CD4-positive, CD25-positive, alpha-beta regulatory T cell (primary cell): ENCODE measurements at places on chromosomes 6 and 20. TPM values are rescaled to one million over a fixed set of nuclear protein-coding genes. Genes with fewer than 3 reads are reported as not detected.

SNX9 gene
- total RNA-seq, result 31.6 TPM

DNA sequence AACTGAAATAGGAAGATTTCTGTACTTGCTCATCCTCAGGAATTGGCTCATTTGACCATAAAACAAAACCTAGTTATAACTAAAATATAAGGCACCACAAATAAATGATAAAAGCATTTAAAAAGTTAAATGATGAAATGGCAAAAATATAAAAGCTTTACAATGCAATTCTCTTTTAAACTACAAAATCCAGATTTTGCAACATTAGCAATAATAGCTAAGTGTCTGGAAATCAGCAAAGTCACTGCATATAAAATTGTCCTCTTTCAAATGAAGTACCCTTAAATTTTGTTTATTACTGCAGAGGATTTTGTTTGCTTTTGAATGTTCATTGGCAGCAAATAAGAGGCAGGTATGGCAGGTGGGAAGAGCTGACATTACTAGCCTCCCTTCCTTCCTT lies 270.4 kb upstream of the RSPO3 start:
- H3K27me3 ChIP-seq, result no peaks in the 10 kb centered on the region
- no peaks in the 10 kb centered on the region for H3K36me3 ChIP-seq
- H3K4me1 ChIP-seq, result no peaks in the 10 kb centered on the region
- no peak overlapping the region for H3K4me3 ChIP-seq
- DNase-seq, result no peak

SFTA2 gene
- not detected for total RNA-seq

DNA sequence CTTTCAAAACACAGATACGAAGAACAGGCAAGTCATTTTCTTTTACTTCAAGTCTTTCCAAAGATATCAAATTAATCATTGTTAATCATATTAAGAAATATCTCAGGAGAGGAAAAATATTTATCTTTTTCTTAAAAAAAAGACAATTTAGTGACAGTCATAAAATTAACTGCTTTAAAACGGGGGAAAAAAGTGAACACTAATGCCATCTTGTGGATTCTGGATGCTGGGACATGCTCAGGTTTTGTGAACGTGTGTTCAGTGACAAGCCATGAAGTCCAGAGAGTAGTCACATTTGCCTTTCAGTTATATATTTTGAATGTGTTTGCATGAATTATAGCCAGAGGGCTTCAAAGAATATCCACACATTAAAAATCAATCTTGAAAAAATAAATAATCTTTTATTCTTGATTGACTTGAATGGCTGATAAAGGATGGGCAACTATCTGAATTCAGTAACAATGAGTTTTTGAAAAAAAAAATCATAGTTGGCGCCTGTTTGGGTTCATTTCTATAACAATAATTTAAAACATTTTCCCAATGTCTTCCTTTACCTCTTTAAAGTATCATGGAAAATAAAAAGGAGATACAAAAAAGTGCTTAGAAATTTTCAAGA lies 74.7 kb upstream of the NOX3 start:
- no peaks in the 10 kb centered on the region for H3K36me3 ChIP-seq
- H3K27me3 ChIP-seq, result no peaks in the 10 kb centered on the region
- no peak for DNase-seq
- no peak overlapping the region for H3K27ac ChIP-seq
- H3K4me1 ChIP-seq, result no peaks in the 10 kb centered on the region

DNA sequence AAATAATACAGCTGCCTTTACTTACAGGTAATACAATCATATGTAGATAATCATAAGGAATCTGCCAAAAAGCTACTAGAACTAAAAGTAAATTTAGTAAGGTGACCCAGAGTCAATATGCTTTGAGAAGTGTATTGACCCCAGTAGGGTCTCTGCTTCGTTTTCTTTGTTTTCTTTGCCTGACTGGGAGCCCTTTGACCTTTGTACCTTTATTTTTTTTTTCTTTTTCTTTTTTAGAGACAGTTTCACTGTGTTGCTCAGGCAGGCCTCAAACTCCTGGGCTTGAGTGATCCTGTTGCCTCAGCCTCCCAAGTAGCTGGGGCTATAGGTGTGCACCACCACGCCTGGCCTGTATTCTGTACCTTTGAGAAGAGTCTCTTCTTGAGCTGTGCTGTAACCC lies 17.9 kb downstream of the RAB5IF start:
- H3K27me3 ChIP-seq, result no peaks in the 10 kb centered on the region
- H3K36me3 ChIP-seq, result peaks cover 49% of the 10 kb centered on the region
- DNase-seq, result no peak
- peaks cover 3% of the 10 kb centered on the region for H3K4me1 ChIP-seq

DNA sequence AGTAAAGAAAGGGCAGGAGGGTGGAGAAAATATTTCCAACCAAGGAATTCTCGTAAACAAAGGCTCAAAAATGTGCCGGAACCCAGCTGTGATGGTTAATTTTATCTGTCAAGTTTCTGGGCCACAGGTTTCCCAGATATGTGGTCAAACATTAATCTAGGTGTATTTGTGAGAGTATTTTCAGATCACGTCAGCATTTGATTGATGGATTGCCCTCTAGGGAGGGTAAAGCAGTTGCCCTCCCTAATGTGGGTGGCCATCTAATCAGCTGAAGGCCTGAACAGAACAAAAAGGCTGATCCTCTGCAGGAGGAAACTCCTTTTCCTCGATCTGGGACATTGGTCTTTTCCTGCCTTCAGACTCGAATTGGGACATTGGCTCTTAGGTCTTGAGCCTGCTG lies 298.7 kb upstream of the TCF21 start:
- no peaks in the 10 kb centered on the region for H3K36me3 ChIP-seq
- no peaks in the 10 kb centered on the region for H3K27me3 ChIP-seq
- H3K4me1 ChIP-seq, result no peaks in the 10 kb centered on the region
- H3K4me3 ChIP-seq, result no peak overlapping the region

GRCh38 chr6:141488488-141488887 lies 644.2 kb upstream of the GJE1 start:
- peaks cover 21% of the 10 kb centered on the region for H3K4me1 ChIP-seq
- no peak overlapping the region for H3K27ac ChIP-seq
- DNase-seq, result no peak
- H3K36me3 ChIP-seq, result no peaks in the 10 kb centered on the region

DNA sequence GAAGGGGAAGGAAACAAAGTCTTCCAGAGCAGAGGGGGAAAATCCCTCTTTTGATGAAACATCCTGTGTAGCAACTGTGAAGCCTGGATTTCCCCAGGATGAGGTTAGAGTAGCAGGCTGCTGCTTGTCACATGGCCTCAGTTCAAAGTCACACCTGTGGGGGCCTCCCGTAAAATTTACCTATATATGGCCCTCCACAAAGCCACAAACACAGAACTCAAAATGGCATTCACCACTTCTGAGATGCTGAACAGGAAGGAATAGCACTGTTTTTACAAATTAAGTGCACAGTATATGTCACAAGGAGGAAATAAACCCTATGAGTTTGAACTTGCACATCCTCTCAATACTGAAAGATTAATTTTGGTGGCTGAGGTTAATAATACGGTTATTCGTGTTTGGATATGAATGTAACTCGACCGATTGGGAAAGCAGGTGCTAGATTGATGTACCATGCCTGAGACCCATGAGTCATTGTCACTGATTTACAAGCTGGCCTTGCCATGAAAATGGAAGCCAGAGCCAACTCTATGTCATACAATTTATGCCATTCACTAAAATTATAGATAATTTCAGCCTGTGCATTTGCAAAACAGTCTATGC lies 70.6 kb downstream of the SGK1 start:
- H3K27me3 ChIP-seq, result no peaks in the 10 kb centered on the region
- H3K27ac ChIP-seq, result peak overlapping the region; percentile 89
- H3K36me3 ChIP-seq, result no peaks in the 10 kb centered on the region
- peaks cover 60% of the 10 kb centered on the region for H3K4me1 ChIP-seq

HLA-DQB2 gene
- 5.4 TPM for total RNA-seq

GRCh38 chr6:131651782-131652181 lies 14.7 kb downstream of the ENPP3 start:
- H3K4me1 ChIP-seq, result no peaks in the 10 kb centered on the region
- no peak overlapping the region for H3K4me3 ChIP-seq
- no peaks in the 10 kb centered on the region for H3K27me3 ChIP-seq
- no peak for DNase-seq
- H3K36me3 ChIP-seq, result no peaks in the 10 kb centered on the region
- no peak overlapping the region for H3K27ac ChIP-seq

DNA sequence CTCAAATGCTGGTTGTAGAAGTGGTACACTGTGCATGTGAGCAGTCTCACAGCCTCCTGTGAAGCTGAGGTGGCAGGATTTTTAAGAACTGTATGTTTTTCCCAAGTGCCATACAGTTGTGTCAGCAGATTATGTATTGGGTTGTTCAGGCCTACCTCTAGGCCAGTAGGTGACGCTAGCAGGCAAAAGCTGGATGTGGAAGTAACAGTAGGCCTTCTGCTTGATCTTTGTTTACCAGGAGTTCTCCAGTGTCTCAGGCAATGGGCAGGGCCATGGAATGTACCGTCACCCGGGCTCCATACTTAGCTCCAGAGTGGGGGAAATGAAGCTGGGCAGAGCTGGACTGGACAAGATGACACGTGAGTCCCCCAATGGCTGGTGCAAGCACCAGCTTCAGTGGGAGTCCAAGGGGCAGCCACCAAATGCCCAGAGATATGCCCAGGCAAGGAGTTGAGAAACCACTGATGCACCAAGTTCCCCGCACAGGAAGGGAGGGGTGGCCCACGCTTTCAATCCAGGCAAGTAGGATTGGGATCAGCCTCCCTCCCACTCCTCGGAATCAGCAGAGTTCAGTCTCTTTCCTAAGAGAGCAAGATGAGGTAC lies 289.7 kb downstream of the HTR1B start:
- no peak overlapping the region for H3K4me3 ChIP-seq
- DNase-seq, result no peak
- H3K36me3 ChIP-seq, result no peaks in the 10 kb centered on the region
- no peaks in the 10 kb centered on the region for H3K27me3 ChIP-seq

WFDC2 gene
- total RNA-seq, result not detected

DNA sequence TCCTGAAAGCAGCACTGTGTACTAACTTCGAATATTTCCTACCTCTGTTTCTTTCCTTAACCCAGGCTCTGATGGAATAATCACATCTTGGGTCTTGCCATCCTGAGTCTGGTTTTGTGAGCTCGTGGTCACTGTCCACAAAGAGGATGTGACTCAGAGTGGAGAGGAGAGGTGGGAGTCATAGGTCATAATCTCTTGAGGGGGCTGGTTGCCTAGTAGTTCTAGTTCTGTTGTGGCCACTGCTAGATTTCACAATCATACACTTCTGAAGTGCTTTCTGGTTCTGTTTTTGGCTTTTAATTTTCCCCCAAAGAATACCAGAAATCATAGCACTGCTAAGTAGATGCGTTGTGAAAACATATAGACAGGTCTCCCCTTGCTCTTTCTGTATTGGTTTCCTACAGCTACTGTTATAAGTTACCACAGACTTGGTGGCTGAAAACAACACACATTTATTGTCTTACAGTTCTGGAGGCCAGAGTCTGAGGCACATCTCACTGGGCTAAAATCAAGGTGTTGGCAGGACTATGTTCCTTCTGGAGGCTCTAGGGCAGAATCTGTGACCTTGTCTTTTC lies 102.8 kb downstream of the NRSN1 start:
- no peaks in the 10 kb centered on the region for H3K36me3 ChIP-seq
- DNase-seq, result no peak
- no peak overlapping the region for H3K4me3 ChIP-seq
- H3K27ac ChIP-seq, result no peak overlapping the region

GRCh38 chr6:78192057-78192456 lies 539.2 kb downstream of the MEI4 start:
- DNase-seq, result no peak
- no peak overlapping the region for H3K27ac ChIP-seq
- no peaks in the 10 kb centered on the region for H3K4me1 ChIP-seq
- no peak overlapping the region for H3K4me3 ChIP-seq
- no peaks in the 10 kb centered on the region for H3K27me3 ChIP-seq
- H3K36me3 ChIP-seq, result no peaks in the 10 kb centered on the region

DNA sequence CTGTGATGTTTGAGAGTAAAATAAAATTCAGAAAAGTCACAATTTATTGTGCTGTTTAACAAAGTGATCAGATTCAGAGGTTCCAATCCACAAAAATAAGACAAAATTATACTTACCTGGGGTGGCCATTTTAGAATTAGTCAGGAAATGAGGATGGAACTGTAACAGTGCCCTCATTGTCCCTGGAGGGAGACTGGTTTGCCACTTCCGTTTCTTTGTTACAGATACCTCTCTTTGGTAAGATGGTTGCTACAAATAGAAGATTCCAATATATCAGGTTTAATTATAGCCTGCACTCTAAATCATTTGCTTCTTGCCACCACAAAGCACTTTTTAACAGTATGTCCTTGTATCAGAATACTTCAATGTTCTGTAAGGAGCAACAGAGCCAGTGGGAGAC lies 95.6 kb downstream of the CTNNBL1 start:
- no peaks in the 10 kb centered on the region for H3K27me3 ChIP-seq
- peaks cover 35% of the 10 kb centered on the region for H3K36me3 ChIP-seq
- H3K4me3 ChIP-seq, result no peak overlapping the region
- DNase-seq, result no peak
- H3K4me1 ChIP-seq, result no peaks in the 10 kb centered on the region

DNA sequence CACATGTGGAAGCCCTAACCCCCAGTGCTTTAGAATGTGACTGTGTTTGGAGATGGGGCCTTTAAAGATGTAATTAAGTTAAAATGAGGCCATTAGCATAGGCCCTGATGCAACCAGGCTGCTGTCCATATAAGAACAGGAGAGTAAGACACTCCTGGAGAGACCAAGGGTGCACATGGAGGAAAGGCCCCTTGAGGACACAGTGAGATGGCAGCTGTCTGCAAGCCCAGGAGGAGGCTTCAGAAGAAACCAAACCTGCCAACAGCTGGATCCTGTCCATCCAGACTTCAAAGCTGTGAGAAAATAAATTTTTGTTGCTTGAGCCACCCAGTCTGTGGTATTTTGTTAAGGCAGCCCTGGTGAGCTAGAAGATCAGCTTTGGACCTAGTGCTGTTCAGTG lies 16.8 kb upstream of the SNRPB2 start:
- H3K36me3 ChIP-seq, result no peaks in the 10 kb centered on the region
- peaks cover 3% of the 10 kb centered on the region for H3K27me3 ChIP-seq
- H3K4me3 ChIP-seq, result no peak overlapping the region
- no peak overlapping the region for H3K27ac ChIP-seq
- H3K4me1 ChIP-seq, result peaks cover 18% of the 10 kb centered on the region

DNA sequence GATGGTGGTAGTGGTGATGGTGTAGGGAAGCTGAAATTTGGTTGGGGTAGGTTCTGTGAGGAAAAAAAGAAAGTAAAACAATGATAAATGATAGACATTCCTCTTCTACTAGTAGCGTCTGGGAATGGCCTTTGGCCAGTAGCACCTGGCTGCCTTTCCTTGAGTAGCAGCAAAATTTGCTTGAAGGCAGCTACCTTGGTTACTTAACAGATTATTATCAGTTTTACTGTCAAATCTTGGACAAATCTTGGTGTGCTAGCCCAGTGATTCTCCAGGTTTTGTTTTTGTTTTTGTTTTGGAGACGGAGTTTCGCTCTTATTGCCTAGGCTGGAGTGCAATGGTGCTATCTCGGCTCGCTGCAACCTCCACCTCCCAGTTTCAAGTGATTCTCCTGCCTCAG lies 26.4 kb downstream of the LIN28B start:
- H3K4me1 ChIP-seq, result no peaks in the 10 kb centered on the region
- DNase-seq, result no peak
- no peaks in the 10 kb centered on the region for H3K27me3 ChIP-seq
- H3K36me3 ChIP-seq, result no peaks in the 10 kb centered on the region
- no peak overlapping the region for H3K27ac ChIP-seq

KIF25 gene
- total RNA-seq, result not detected

IL17F gene
- total RNA-seq, result 0.64 TPM
